ENCODE measurements at places on chromosomes 4 and X.

DNA sequence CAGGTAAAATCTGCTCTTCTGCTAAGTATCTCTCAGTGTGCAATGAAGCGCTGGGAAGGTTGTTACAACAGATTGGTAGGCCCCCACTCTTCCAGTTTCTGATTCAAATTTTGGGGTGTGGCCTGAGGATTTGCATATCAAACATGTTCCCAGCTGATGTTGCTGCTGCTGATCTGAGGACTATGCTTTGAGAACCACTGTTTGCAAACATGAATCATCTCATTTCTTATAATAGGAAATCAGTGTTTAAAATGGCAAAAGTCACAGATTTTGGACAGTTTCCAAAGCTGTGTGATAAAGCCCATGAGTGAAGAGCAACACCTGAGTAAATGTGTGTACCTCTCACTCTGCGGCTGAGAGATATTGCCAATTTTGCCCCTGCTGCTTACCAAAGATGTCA lies 36.2 kb upstream of the NDNF start:
- DNase-seq = no peak

DNA sequence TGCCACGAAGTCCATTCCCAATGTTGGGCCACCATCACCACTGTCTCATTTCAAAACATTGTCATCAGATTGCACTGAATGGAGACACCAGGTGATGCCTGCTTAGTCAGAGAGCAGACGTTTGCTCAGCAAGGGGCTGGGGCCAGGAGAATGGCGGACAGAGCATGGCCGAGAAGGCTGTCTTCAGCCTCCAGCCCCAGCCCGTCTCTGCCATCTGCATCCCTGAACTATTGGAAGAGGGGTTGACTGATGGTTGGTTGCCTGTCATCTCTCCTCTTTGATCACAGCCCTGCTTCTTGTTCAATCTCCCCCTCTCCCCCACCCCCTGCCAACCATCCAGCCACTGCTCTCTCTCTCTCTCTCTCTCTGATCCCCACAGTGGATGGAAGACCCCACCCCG lies 140.9 kb downstream of the SHOX start:
- DNase-seq = no peak

DNA sequence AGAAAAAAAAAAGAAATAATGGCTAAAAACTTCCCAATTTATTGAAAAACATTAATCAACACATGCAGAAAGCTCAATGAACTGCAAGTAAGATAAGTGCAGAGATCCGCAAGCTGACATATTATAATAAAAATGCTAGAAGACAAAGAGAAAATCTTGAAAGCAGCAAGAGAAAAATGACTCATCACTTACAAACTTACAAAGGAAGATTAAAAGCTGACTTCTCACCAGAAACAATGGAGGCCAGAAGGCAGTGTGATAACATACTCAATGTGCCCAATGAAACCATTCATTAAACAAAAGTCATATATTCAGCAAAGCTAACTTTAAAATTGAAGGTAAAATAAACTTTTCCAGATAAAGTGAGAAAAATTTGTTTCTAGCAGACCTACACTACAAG lies 7.3 kb upstream of the BRWD3 start:
- DNase-seq = no peak

DNA sequence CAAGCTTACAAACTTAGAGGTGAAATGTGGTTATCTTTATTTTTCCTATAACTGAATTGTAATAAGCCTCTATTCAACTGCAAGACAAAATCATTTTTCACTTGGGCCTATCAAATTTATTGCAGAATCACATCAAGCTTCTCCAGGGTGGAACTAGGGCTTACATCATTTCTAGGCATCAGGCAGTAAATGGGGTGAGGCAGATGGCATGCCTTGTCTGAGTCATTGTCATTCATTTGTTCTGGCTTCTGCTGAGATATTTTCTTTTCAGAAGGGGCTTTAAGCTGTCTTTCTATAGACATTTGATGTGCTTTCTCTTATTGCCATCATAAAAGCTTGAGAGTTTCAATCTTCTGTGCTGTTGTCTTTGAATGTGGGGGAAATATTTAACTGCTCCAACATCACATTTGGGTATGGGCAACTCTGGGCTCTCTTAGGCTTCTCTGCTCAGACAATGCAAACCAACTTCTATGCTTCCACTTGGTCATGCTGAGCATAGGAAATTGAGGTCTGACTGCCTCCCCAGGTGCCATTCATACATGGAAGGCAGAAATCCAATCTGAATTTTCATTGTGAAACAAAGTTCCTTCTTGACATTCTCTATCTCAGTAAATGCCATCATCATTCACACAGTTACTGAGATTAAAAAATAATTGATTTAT lies 225.8 kb upstream of the GIMD1 start:
- DNase-seq = no peak

DNA sequence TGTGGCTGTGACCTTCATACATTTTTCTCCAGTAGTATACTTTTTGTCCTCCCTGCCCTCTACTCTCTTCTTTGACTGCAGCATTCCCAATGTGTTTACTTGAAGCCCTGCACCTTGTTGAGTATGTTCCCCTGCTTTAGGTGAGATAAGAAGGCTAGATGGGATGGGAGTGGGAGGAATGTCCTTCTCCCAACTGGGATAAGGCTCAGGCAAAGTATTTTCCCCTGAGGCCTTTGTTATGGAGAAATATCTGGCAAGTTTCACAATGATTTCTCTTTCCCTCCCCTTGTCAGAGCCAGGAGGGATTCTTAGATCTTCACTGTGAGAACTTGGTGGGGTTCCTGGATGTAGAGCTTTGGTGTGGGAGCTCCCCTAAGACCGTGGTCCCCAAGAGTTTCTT lies 131.8 kb downstream of the CLCN5 start:
- DNase-seq = no peak

All from spinal cord (tissue), 10 donors.